Kidney glomerular epithelial cell (primary cell): ENCODE measurements at places on chromosomes 7 and 10.
A peak's percentile ranks its signal among the peaks of the same experiment; 100 is the strongest.

- DNase-seq, result peak; percentile 22
These were observed 95.7 kb downstream of the ELAPOR2 start for GRCh38 chr7:86963599-86964230.

DNA sequence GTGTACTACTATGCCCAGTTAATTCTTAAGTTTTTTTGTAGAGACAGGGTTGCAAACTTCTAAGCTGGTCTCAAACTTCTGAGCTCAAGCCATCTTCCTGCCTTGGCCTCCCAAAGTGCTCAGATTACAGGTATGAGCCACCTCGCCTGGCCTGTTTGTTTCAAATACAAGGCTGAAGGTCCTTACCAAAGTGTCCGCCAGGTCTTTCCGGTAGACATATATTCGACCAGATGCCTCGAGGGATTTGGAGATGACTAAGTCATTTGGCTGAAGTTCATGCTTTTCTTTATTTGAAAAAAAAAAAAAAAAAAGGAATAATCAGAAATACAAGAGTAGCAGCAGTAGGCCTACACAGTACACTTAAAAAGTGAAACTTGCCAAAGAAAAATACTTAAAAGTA, 204.5 kb upstream of the CDCA7L start:
- DNase-seq, result no peak

- DNase-seq, result no peak
These were observed 318.4 kb upstream of the KAT6B start for GRCh38 chr10:74507951-74508350.

DNA sequence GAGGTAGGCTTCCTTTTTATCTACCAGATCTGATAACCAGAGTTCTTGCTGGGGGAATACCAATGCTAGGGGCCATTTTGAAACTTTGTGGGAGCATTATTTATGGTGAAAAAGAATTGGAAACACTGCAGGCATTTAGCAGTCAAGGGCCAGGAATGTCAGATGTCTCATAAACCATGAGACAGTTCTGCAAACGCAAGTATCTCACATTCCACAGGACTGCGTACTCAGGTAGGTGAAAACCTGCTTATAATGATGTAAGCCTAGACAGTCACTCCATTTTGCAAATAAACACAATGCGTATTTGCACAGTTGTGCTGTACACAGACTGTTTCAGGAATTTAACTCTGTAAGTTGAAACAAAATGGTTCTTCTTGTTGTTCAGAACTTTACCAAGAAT, 33.9 kb downstream of the ECHDC3 start:
- peak; percentile 21 for DNase-seq

DNA sequence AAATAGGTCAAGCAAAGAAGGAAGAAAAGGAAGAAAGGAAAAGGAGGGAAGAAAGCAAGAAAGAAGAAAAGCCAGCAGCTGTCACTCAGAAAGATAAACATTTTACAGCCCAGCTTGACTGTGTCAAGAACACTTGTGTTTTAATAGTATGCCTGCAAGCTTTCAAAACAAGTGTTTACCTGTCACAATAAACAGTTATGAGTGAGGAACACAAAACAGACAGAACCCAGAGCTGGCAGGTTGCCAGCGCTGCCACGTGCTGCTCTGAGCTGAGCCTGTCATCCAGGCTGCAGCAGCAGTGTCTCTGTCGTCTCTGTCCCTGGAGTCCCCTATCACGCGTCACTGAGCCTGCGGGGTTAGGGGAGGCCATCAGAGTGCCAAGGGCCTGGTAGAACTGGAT, 827.6 kb upstream of the AUTS2 start:
- DNase-seq, result no peak

DNA sequence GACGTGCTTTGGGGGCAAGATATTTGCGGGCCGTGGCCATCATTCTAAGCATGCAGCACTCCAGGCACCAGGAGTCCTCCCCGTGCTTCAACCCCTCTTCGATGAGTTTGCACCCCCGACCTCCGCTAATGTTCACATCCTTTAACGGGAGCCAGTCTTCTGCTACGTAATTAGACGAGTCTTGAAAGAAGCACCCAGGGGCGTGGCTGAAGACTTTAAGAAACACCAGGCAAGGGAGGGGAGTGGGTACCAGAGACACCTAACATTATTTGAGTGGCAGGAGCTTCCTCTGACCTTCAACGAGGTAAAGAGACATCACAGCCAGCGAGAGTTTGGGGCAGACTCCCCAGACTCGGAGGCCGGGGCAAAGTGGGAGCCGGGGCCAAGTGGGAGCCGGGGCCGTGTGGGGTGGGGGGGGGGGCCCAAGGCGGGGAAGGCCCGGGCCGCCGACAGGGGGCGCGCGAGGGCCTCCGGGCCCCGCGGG, 31.1 kb upstream of the TOMM7 start:
- no peak for DNase-seq

DNA sequence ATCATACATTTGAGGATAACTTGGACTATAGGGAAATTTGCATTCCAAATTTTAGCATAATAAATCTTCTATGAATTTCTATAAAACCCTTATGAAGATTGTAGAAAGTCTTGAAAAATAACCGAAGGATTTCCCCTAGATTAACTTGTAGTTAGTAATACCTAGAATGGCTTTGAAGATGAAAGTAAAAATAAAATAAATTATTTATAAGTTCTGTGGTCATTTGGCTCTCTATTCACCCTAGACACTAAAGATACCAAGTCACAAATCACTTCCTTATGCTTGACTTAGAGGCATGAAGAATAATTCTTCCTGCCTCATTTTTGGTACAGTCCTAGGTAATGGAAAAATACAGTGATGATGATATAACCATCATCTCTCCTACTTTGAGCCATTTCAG, 79.3 kb downstream of the CSTF2T start:
- DNase-seq, result no peak

- no peak for DNase-seq
These were observed 28.9 kb upstream of the TRIM8 start for GRCh38 chr10:102615361-102615760.

DNA sequence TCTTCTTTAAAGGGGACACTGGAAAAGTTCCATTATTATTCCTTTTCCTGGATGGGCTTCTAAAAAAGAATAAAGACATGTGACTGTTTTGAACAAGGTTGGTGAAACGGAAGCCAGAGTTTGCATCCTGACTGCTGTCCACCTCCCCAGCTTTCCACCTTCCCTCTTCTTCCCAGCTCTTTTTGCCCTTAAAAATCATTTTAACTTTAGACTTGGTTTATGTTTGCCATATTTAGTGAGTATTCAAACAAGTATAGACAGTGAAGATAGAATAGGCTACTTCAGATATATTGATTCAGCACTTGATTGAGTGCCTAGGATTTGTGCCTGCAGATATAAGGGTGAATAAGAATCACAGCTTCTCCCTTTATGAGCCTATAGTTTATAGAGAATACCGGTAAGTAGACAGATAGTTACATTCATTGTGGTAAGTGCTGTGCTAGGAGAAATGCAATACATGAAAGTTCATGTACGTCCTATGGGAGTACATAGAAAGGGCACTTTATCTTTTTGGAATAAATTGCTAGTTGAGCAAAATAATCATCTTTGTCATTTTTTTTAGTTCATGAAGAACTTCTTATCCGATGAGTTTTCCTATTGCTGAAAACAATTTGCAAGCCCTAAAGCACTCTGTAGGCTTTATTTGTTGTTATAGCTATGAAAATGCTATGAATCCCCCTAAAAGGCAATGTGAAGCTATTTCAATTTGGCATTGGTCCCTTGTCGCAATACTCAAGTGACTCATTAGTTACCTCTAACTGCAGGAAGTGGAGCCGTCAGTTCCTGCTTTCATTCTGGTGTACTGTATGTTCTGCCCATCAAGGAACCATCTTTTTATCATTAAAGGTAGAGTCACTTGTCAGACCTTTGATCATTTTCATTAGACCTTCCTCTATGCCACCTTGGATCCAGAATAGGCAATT, 57.2 kb upstream of the STRIP2 start:
- no peak for DNase-seq

- no peak for DNase-seq
These were observed 13.1 kb upstream of the FBXW4 start for GRCh38 chr10:101708073-101708472.

DNA sequence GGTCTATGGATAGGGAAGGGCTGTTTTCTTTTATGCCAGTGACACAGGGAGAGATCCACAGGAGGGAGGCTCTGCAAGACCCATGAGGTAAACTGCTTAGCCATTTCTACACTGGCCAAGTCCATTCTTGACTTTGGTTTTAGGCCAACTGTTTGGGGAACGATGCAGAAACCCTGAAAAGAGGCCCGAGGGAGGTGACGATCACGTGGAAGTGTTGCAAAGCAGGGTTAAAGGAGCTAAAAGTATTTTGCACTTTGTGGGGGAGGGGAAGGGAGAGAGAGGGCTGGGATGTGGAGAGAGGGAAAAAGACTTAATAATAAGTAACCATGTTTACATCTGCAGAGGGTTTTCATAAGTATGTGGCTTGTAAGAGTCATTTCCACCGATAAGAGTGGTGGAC, 239.7 kb downstream of the EMX2 start:
- no peak for DNase-seq

- no peak for DNase-seq
These were observed 24.1 kb upstream of the EPC1 start for GRCh38 chr10:32371101-32371500.
